Lung (tissue), 17 donors: ENCODE measurements at places on chromosomes 12 and 14. TPM values are rescaled to one million over a fixed set of nuclear protein-coding genes. Genes with fewer than 3 reads are reported as not detected.
A peak's percentile ranks its signal among the peaks of the same experiment; 100 is the strongest.

- H3K27ac ChIP-seq: no peak overlapping the region
- no peak overlapping the region for H3K4me3 ChIP-seq
- H3K4me1 ChIP-seq: no peaks in the 10 kb centered on the region
- no peak for DNase-seq
Observed at GRCh38 chr14:40944521-40944920, 662.2 kb upstream of the LRFN5 start.

- H3K36me3 ChIP-seq: no peaks in the 10 kb centered on the region
- peak; percentile 11 for DNase-seq
- no peak overlapping the region for H3K4me3 ChIP-seq
- no peaks in the 10 kb centered on the region for H3K27me3 ChIP-seq
- peaks cover 18% of the 10 kb centered on the region for H3K4me1 ChIP-seq
Observed at GRCh38 chr14:93954900-93955849, 21.2 kb downstream of the ASB2 start.

GRCh38 chr12:121781484-121781997 lies 11.9 kb downstream of the RHOF start:
- H3K4me3 ChIP-seq: no peak overlapping the region
- peaks cover 8% of the 10 kb centered on the region for H3K4me1 ChIP-seq
- H3K27me3 ChIP-seq: no peaks in the 10 kb centered on the region
- no peaks in the 10 kb centered on the region for H3K36me3 ChIP-seq
- peak overlapping the region; percentile 13 for H3K27ac ChIP-seq

IQSEC3 gene
- 7.5 TPM for total RNA-seq

KLRC3 gene
- 2.6 TPM for total RNA-seq

SMOC1 gene
- total RNA-seq: 1.9 TPM

DNA sequence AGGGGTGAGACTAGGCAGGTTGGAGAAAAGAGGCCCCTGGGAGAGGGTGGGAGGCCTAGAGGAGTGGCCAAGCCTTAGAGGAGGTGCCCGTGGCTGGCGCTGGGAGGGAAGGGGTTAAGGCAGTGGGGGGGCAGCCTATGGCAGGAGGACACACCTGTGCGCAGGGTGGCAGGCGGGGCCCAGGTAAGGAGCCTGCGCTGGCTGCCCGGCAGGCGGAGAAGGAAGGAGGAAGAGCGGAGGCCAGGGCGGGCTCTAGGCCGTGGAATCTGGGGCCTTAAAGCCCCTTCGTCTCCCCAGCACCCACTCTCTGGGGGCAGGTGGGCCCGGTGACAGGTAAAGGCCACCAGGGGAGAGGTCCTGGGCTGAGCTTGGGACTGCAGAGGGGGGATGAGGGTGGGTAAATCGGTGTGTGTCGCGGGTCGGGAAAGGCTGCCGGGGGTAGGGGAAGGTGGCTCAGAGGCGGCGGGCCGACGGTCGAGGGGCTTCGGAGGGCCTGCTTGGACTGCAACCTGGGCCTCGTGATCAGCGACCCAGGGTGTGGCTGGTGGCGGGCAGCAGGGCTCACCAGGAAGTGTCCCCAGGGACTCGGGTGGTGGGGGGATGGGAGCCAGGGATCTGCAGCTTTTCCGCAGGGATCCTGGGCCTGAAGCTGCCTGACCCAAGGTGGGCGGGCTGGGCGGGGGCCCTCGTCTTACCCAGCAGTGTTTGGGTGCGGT lies 7.3 kb downstream of the PHB2 start:
- peak overlapping the region; percentile 50 for H3K4me3 ChIP-seq
- no peak overlapping the region for H3K27ac ChIP-seq
- H3K4me1 ChIP-seq: peaks cover 16% of the 10 kb centered on the region
- no peaks in the 10 kb centered on the region for H3K27me3 ChIP-seq

COX6A1 gene
- 211 TPM for total RNA-seq

GRCh38 chr12:77062846-77063461 lies 2.4 kb downstream of the E2F7 start:
- H3K27ac ChIP-seq: no peak overlapping the region
- DNase-seq: no peak
- H3K4me1 ChIP-seq: no peaks in the 10 kb centered on the region
- H3K27me3 ChIP-seq: no peaks in the 10 kb centered on the region
- no peaks in the 10 kb centered on the region for H3K36me3 ChIP-seq

GRCh38 chr12:106192659-106193393 lies 54.1 kb upstream of the NUAK1 start:
- no peak overlapping the region for H3K27ac ChIP-seq
- no peaks in the 10 kb centered on the region for H3K36me3 ChIP-seq
- H3K27me3 ChIP-seq: no peaks in the 10 kb centered on the region
- H3K4me1 ChIP-seq: peaks cover 15% of the 10 kb centered on the region
- H3K4me3 ChIP-seq: no peak overlapping the region
- DNase-seq: no peak

- peaks cover 5% of the 10 kb centered on the region for H3K27me3 ChIP-seq
- no peaks in the 10 kb centered on the region for H3K36me3 ChIP-seq
- no peak for DNase-seq
Observed at GRCh38 chr14:98714626-98715425, 557.2 kb downstream of the BCL11B start.

RAB21 gene
- total RNA-seq: 58.5 TPM

KRT75 gene
- total RNA-seq: not detected

DNA sequence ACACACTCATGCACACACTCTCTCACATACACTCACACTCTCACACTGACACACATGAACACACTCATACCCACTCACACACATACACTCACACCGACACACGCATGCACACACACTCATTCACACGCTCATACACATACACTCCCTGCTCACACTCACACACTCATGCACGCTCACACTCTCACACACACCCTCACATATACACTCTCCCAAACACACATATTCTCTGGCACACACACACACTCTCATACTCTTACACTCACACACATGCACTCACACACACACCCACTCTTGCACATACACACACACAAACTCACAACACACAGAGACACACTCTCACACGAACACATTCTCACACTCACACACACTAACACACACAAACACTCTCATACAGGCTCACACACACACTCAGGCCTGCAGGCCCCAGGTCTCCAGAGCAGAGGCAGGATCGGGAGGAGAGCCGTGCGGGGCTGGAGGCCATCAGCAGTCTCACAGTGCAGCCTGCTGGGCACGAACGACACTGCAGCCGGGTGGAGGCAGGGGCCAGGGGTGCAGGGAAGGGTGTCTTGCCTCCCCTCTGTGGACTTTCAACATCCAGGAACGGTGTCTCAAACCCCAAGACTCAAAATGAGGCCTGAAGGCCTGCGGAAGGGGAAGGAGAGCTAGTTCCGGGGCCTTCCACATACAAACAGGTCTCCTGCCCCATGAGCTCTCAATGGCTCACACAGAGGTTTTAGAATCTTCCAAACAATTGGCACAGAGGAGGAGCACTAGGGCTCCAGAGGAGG lies 148.7 kb downstream of the ANO2 start:
- no peak overlapping the region for H3K27ac ChIP-seq
- peaks cover 5% of the 10 kb centered on the region for H3K4me1 ChIP-seq
- peak; percentile 67 for DNase-seq

- DNase-seq: no peak
- peaks cover 13% of the 10 kb centered on the region for H3K36me3 ChIP-seq
- H3K27me3 ChIP-seq: no peaks in the 10 kb centered on the region
- peak overlapping the region; percentile 74 for H3K27ac ChIP-seq
Observed at GRCh38 chr12:108694812-108695278, 36.5 kb downstream of the CORO1C start.

DNA sequence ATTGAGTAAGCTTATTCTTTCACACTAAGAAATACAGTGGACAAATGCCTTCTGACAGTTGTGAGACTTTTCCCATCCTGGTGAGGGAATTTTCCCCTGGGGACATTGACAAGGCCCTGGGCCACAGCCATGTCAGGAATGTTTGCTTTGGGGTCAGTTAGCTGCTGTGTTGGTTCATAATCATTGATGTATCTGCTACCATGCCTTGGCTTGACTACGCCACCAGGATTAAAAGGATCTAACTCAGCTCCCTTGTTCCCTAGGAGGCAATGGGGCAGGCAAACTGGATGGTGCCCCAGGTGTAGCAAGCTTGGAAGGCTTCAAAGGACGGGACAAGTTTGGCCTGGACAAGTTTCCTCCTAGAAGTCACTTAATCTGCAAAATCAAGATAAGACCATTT lies 3.1 kb upstream of the CCDC88C start:
- H3K27ac ChIP-seq: no peak overlapping the region
- H3K4me1 ChIP-seq: no peaks in the 10 kb centered on the region
- H3K4me3 ChIP-seq: no peak overlapping the region
- no peaks in the 10 kb centered on the region for H3K36me3 ChIP-seq
- H3K27me3 ChIP-seq: peaks cover 2% of the 10 kb centered on the region

KRAS gene
- total RNA-seq: 30.4 TPM

GRCh38 chr12:73221836-73222235 lies 949.7 kb downstream of the TRHDE start:
- H3K36me3 ChIP-seq: no peaks in the 10 kb centered on the region
- no peaks in the 10 kb centered on the region for H3K27me3 ChIP-seq
- no peak overlapping the region for H3K4me3 ChIP-seq
- H3K27ac ChIP-seq: no peak overlapping the region
- no peak for DNase-seq

RPL36AL gene
- total RNA-seq: 117 TPM

- no peaks in the 10 kb centered on the region for H3K27me3 ChIP-seq
- no peak overlapping the region for H3K27ac ChIP-seq
Observed at GRCh38 chr14:96752125-96752524, 45.1 kb upstream of the VRK1 start.

- H3K27ac ChIP-seq: no peak overlapping the region
- no peaks in the 10 kb centered on the region for H3K4me1 ChIP-seq
- H3K36me3 ChIP-seq: no peaks in the 10 kb centered on the region
- DNase-seq: no peak
- H3K27me3 ChIP-seq: no peaks in the 10 kb centered on the region
Observed at GRCh38 chr14:36724162-36724561, 62.5 kb downstream of the PAX9 start.

CLEC9A gene
- 0.12 TPM for total RNA-seq

ZFHX2 gene
- 0.82 TPM for total RNA-seq

RPL10L gene
- not detected for total RNA-seq

DNA sequence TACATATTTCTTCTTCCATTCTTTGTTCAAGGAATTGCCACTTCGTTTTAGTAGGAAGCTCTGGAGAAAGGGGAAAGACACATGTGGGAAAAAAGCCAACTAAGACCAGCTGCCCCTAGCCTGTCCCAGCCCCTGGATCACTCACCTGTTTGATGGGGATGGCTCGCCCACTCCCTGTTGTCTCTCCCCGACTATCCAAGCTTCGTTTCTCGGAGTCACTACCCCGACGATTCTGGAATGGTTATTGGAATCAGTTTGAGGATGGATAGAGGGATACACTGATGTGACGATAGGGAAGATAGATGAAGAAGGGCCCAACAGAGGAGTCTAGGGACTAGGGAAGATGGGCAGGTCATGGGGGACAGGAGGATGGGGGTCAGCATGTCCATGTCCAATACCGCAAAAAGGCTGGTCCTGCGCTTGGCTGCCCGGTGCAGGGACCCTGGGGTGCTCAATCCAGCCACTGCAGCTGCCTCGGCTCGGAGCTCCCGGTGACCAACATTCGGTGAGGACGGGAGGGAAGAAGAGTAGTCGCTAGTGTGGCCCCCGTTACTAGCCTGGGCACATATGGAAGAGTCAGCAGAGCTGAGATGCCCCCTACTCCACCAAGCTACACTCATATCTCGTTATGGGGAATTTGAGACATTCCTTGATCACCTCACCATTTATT lies 7.0 kb downstream of the AGAP2 start:
- no peak for DNase-seq
- H3K27me3 ChIP-seq: peaks cover 82% of the 10 kb centered on the region
- H3K27ac ChIP-seq: no peak overlapping the region
- no peaks in the 10 kb centered on the region for H3K36me3 ChIP-seq
- H3K4me1 ChIP-seq: no peaks in the 10 kb centered on the region

DNA sequence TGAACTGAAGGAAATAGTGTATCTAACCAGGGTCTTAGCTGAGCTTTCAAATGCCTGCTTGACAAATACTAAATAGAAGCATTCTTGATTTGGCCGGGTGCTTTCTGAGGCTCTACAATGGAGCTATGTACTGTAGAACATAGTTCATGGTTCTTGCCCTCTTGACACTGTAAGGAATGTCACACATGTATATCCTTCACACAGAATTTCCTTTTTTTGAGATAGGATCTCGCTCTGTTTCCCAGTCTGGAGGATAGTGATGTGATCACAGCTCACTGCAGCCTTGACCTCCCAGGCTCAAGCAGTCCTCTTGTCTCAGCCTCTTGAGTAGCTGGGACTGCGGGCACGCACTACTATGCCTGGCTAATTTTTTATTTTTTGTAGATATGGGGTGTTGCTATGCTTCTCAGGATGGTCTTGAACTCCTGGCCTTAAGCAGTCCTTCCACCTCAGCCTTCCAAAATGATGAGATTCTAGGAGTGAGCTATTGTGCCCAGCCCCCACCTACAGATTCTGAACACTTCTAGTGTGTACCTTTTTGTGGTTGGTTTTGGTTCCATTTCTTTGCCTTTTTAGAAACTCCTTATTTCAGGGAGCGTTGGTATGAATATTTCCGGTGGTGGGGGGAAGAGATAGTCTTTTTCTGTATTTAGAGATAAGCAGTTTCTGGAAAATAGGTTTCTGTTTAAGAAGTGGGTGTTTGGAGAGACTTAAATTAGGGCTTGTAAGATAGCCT lies 4.2 kb downstream of the MLXIP start:
- H3K27ac ChIP-seq: peak overlapping the region; percentile 68
- no peaks in the 10 kb centered on the region for H3K27me3 ChIP-seq
- peak; percentile 47 for DNase-seq
- peaks cover 36% of the 10 kb centered on the region for H3K4me1 ChIP-seq
- no peak overlapping the region for H3K4me3 ChIP-seq

HVCN1 gene
- total RNA-seq: 9.2 TPM

- H3K27me3 ChIP-seq: no peaks in the 10 kb centered on the region
- DNase-seq: peak; percentile 43
- no peaks in the 10 kb centered on the region for H3K36me3 ChIP-seq
- peaks cover 20% of the 10 kb centered on the region for H3K4me1 ChIP-seq
- H3K27ac ChIP-seq: peak overlapping the region; percentile 61
Observed at GRCh38 chr14:69133206-69134125, 19.5 kb downstream of the DCAF5 start.
